WERI-Rb-1 (cell line): ENCODE measurements at places on chromosomes 1 and 21.
A peak's percentile ranks its signal among the peaks of the same experiment; 100 is the strongest.

DNA sequence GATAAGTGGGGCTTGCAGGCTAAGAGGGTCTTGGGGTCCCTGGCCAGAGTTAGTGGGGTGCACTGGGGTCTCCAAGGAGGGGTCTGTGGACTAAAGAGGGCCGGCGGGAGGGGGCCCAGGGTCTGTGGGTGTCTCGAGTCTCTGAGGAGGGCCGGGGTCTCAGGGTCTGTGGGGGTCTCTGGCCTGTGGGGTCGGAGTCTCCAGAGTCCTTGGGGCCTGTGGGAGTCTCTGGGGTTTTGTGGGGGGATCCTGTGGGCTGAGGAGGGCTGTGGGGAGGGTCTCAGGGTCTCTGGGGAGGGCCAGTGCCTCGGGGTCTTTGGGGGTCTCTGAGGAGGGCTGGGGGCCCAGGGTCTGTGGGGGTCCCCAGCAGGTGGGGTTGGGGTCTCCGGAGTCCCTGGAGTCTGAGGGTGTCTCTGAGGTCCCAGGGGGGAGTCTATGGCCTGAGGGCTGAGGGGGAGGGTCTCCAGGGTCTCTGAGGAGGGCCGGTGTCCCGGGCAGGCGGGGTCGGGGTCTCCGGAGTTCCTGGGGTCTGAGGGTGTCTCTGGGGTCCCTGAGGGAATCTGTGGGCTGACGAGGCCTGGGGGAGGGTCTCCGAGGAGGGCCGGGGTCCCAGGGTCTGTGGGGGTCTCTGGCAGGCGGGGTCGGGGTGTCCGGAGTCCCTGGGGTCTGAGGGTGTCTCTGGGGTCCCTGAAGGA lies 628 bp upstream of the PLEKHM2 start:
- DNase-seq = no peak

DNA sequence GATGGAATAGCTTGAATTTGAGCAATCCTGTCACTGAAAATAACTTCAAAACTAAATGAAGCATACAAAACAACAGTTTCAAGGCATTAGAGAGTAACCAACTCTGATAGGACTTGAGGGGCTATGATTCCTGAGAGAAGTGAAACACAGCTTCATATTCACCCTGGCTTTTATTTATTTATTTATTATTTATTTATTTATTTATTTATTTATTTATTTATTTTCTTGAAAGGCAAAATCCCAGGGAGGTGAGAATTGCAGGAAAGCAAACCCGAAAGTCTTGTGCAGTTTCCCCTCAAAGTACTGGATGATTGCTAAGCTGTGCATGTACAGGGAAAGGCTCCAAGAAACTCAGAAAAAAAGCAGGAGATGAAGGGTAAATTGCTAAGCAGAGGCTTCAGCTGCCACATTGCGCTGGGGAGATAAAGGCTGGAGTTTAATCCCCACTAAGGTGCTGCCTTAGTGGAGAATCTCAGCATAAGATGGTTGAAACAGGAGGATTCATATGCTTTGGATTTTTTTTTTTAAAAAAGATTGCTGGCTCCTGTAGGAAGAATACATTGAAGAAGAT lies 72.9 kb upstream of the COL24A1 start:
- DNase-seq = peak; percentile 9

- DNase-seq = no peak
Observed at GRCh38 chr1:4307468-4307845, 347.0 kb upstream of the AJAP1 start.

DNA sequence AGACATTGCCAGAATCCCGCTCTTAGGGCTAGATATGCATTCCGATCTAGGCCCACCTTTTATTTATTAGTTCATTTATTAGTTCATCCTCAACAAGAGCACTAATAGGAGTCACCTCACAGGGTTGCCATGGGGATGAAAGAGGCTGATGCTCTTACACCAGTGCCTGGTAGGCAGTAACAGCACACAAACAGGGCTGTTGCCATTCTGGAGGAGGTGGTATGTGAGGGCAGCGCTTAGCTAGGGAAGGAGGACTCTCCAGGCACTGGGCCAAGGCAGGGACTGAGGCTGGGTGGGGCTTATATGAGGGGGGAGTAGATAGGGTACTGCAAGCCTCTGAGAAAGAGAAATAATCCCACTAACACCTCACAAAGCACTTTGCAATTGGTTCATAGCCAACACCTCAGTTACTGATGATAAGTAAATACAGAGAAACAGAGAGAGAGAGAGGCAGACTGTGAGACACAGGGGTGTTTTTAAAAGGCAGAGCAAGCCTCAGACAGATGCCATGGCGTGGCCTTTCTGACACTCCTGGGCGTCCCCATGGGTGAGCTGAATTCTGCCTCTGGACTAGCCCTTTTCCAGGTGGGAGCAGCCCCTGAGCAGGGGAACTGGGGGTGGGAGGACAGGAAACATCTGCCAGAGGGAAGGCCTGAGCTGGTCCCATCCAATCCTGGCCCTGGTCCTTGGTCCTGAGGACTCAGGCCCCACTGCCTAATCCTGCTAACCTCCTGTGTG lies 5.9 kb downstream of the FCGR2A start:
- DNase-seq = no peak

DNA sequence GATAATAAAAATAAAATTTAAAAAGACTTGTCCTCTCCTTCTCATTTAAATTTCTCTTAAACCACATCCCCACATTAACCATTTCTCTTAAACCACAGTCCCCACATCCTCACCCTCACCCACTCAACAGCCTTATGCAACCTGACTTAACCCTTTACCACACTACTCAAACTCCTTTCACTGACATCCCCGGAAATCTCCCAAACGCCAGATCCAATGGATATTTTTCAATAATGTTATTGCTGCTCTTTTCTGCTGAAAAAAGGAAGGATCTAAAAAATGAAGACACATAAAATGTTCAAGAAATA lies 54.2 kb upstream of the EEIG2 start:
- no peak for DNase-seq

DNA sequence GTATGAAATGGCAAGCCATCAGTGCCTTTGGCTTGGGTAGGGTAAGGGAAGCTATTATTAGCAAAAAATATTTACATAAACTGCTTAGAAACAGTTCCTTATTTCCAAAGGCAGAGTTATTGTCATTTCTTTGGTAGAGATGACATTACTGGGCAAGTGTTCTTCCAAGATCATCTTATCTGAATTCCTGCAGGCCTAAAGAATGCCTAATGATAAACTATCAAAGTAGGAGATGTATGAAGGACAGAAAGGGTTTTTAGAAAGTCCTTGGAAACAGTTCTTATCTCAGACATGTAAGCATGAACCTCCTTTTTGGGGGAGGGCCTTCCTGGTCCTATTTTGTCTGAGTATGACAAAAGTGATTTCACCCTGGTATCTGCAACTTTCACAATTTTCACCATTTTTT lies 5.1 kb upstream of the FRRS1 start:
- no peak for DNase-seq

DNA sequence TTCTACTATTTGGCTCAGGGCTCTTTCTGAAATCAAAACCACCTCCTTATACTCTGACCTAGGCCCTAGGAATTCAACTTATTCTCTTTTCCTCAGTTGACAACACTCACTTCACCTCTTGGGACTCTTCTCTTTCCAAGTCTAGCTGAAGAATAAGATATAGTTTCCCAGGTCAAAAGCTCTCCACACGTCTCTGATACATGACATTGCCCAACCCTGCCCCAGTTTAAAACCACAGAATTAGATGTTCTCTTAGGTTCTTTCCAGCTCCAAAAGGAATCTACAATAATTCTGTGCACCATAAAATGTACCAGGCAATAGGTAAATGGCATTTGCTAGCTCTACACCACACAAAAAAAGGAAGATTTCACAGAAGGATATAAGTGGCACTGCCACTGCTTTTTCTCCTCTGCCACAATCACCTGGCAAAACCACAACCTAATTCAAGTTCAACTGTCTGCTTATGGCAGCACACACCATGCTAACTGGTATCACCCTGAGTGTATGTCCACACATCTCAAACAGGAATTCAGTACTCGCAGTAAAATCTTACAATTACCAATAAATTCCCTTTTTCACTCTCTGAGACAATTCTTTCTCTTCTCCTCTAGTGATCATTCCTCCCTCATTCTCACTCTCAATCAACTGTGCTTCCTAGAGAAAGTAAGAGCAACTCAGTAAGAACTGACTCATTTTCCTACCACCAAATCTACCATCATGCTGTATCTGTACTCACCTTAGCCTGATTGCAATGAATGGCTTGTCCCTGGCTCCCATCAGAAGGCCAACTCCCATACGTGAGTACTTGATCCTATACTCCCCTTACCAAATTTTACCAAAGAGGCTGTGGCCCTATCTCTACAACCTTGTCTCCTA lies 27.3 kb downstream of the ZBTB8OS start:
- DNase-seq = no peak

- no peak for DNase-seq
Observed at GRCh38 chr1:245051349-245052221, 103.2 kb upstream of the KIF26B start.

- no peak for DNase-seq
Observed at GRCh38 chr1:156666862-156667609, 10.2 kb downstream of the NES start.

- no peak for DNase-seq
Observed at GRCh38 chr1:21814981-21815582, 3.0 kb downstream of the LDLRAD2 start.

GRCh38 chr1:232393444-232394146 lies 236.3 kb downstream of the SIPA1L2 start:
- DNase-seq = no peak

GRCh38 chr1:48681476-48682305 lies 95.0 kb downstream of the BEND5 start:
- DNase-seq = peak; percentile 82

DNA sequence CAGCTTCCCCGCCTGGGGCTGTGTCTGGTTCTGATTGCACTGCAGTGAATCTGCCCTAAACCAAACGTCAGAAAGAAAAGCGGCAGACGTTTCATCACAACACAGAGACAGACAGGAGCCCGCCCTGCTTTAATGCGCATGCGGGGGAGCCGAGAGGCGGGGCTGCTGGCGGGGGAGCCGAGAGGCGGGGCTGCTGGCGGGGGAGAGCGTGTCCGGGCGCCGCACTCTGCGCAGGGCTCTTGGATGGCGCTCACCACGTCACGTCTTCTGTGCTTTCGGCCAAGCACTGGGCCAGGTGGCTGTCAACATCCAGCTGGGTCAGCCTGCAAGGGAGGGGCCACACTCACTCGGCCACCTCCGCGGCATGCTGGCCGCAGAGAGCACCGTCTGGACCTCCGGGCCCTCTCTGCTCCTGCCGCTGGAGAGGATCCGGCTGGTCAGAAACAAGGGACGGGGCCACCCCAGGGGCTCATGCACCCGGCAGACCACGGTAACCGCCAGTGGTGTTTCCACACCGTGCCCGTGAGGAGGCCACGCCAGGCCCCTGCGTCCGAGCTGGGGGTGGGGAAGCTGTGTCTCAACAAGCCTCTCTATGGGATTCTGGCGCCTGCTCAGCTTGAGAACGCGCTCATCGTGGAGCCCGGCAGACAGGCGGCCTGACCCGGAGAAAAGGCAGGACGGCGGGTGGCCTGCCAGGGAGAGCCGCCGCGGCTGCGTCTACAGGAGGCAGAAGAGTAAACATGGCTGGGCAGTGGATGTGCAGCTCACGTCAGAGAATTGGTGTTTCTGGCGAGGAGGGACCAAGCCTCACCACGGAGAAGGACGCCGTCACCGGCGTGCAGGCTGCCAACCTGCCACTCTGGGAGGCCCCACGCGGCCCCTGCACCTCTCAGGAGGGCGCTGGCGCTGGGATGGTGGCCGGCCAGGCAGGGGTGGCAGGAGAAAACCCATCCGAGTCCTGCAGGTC lies 4.8 kb downstream of the FAAP20 start:
- DNase-seq = peak; percentile 98

DNA sequence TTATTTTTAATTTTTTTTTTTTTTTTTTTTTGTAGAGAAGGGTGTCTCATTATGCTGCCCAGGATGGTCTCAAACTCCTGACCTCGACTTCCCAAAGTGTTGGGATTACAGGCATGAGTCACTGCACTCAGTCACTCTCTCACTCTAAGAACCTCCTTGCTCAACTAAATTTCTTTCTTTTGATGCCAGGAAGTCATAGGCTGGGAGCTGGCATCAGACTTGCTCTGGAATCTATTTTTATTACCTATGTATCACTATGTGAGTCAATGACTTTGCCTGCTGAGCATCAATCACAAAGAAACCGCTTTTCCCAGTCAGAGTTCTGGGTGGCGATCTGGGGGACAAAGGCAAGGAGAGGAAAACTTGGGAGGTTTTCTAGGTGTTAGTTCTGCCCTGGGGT lies 35.5 kb upstream of the PARP1 start:
- DNase-seq = no peak

DNA sequence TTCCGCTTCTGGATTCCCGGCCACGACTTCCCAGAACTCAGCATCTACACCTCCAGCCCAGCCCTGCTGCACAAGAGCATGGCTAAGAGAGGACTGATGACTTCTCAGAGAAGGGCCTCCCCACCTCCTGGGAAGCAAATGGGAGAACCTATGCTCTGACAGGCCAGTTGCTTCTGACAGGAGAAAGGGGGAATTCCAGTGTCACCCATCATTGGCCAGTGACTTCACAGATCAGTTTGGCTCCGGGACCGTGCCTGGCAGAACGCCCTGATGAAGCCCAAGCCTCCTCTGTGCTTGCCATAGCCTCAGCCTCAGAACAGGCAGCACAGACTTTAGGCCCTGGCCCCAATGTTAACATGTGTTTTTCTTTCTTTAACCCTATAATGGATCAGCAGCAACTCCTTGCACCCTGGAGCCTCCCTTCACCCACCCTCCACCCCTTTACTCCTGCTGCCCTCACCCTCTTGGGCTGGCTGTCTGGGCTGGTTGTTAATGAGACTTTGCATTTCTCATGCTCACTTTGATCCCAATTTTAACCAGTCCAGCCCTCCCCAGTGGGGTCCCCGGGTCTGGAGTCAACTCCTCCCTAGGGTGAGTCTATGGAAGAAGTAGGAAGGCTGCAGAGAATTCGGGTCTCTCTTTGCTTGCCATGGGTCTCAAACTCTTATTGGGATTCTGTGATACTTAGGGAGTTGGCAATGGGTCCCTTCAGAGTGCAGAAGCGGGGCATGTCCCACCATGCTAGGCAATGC lies 42.7 kb upstream of the SLC30A1 start:
- DNase-seq = no peak
